Right ventricle myocardium inferior (tissue), 1 donor: ENCODE measurements at places on chromosomes 6 and 20. TPM values are rescaled to one million over a fixed set of nuclear protein-coding genes. Genes with fewer than 3 reads are reported as not detected.

TREML2 gene
- total RNA-seq = 0.11 TPM

GPX5 gene
- not detected for total RNA-seq

ISM1 gene
- 1.2 TPM for total RNA-seq

SLC2A4RG gene
- total RNA-seq = 97.4 TPM

HCRTR2 gene
- total RNA-seq = not detected

COL11A2 gene
- 1.1 TPM for total RNA-seq

CLPSL2 gene
- not detected for total RNA-seq

EEF1A2 gene
- total RNA-seq = 1,274 TPM

RAB22A gene
- 8.3 TPM for total RNA-seq

CCN6 gene
- total RNA-seq = not detected

ELOVL2 gene
- 2.4 TPM for total RNA-seq

FRMD1 gene
- total RNA-seq = 0.41 TPM

MATN4 gene
- total RNA-seq = not detected

SLC35D3 gene
- not detected for total RNA-seq

HLA-DRB5 gene
- 21.2 TPM for total RNA-seq

TRIM40 gene
- total RNA-seq = not detected
